ENCODE measurements at places on chromosomes 1 and 21.
A peak's percentile ranks its signal among the peaks of the same experiment; 100 is the strongest.

DNA sequence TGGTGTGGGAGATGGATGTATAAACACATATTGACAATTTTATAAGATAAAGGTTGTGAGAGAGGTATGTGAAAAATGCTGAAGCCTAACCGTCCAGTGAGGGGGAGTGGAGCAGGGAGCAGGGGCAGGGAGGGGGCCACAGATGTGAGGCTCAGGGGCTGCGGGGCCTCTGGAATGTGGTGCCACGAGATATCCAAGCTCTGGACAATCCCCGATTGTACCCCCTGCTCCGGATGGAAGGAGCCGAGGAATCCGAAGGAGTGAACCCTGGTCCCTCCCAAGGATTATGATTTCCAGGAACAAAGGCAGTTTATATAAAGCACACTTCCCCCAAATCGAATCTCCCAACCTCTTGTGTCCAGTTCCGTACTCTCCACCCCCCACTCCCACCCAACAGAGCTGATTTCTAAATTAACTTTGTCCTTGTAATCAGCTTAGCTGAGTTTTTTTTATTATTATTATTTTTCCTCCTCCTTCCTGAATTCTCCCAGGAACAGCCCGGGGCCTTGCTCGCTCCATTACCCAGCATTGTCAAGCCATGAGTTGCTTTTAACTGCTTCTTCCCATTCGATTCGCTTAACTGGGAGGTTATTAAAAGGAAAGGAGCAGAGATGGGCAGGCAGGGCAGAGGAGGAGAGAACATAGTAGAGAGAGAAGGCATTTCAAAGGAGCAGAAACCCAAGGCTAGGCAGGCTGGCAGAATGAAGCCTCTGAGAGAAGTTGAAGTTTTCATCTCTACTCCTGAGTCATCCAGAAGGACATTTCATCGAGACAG, 9.4 kb downstream of the KIRREL1 start:
- DNase-seq: no peak

DNA sequence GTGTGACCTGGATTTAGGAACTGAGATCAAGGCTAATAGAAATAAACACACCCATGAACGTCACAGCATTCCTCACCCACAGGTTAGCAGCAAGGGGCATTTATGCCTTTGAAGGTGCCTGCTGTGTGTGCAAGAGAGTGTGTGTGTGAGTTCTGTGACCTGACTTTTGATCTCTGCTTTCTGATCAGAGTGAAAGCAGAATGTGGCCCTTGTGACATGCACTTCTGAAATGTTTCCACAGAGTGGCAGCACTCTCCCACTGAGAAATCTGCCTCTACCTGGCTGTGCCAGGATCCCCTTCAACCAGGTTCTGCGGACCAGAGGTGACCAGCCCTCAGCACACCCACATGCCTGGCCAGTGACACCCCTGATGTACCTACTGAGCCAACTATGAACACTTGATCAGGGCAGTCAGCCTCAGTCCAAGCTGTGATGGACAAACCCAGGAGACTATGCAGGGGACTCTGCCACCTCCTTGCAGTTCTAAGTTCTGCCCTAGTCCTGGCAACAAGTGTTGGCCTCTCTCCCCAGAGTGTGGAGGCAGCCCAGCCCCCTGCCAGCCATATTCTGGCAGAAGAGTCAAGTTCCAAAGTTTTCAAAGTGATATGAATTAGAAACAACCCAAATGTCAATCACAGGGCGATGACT, 41.0 kb downstream of the RXRG start:
- DNase-seq: no peak

GRCh38 chr1:168848051-168848450, 119.0 kb upstream of the DPT start:
- DNase-seq: no peak

GRCh38 chr1:34406377-34406776, 229.7 kb downstream of the C1orf94 start:
- DNase-seq: no peak

- no peak for DNase-seq
These were observed 424.4 kb downstream of the DUSP10 start for GRCh38 chr1:221317537-221317936.

GRCh38 chr1:67780637-67781036, 52.6 kb downstream of the GNG12 start:
- DNase-seq: no peak

DNA sequence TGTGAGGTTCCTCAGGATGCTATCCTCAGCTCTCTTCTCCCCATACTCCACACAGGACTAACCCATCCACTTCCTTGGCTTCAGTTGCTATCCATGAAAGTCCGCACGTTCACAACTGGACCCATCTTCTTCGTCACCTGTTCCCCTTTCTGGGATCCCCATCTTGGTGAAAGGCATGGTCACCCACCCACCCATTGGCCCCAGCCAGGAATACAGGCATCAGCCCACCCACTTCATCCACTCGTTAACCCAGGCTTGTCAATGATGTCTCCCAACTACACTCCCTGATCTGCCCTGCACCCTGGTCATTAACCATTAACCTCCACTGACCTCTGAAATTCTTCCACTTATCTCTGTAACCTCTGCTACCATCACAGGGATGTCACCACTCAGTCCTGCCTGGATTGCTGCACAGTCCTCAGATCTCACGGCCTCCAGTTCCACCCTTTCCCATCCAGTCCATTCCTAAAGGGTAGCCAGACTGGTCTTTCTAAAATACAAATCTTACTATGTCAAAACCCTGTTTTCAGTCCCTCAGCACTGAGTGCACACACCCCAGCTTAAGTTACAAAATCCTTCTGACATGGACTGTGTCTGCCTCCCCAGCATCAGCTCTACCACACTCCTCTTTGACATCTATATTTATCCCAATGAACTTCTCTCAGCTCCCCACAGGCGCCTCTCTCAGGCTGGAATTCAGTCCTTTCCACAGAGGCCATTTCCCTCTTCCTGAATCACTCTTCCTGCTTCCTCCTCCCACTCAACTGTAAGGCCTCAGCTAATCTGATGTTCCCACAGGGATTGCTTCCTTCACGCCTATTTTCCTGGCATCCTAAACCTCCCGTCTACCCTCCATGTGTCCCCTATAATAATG, 10.4 kb downstream of the PGLYRP4 start:
- DNase-seq: peak; percentile 18

DNA sequence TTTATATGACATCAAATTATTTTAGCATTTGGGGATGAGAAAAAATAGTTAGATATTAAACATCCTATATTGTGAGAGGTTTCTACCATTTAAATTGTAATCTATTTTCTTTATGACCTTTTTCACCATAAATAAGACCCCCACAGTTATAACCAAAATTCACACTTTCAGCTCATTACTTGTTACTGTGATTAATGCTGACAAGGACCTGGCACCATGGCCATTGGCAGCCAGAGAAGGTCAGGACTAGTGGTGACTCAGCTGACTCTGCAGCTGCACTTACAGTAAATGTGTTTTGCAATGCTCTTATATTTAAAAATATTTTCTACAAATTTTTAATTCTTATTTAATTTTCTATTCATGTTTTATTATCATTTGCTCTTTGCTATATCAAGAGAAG, 133.3 kb upstream of the C1orf105 start:
- DNase-seq: no peak

Data from kidney capillary endothelial cell (primary cell).